ENCODE measurements at places on chromosomes 5 and 9.

DNA sequence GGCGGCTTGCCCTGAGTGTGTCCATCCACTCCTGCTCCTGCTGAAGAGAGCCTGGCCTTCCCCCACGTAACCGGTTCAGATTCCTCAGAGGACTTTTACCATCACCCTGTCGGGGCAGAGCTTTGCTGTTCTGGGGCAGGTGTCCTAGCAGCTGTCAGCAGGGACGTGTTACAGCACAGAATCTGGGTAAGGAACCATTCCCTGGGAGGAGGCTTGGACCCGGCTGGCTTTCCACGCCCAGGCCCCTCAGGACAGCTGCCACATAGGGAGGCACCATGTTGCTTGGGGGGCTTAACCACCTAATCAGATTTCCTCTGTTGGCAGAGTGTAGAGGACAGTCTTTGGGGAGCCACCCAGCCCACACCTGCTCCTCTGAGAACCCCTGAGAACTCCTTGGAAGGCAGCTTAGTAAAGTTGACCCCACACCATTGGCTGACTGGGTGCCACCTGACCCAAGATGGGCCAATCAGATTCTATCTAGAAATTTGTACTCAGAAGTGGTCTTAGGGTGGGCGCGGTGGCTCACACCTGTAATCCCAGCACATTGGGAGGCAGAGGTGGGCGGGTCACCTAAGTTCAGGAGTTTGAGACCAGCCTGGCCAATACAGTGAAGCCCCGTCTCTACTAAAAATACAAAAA lies 23.3 kb upstream of the EEIG1 start:
- no peak for DNase-seq

DNA sequence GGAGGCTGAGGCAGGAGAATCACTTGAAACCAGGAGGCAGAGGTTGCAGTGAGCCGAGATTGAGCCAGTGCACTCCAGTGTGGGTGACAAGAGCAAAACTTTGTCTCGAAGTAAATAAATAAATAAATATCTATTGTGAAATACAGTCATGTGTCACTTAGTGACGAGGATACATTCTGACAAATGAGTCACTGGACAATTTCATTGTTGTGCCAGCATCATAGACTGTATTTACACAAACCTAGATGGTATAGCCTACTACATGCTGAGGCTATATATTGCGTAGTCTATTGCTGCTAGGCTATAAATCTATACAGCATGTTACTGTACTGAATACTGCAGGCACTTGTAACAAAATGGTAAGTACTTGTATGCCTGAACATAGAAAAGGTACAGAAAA lies 61.1 kb upstream of the CCL21 start:
- no peak for DNase-seq

- DNase-seq = no peak
These were observed 138.5 kb downstream of the MPDZ start for GRCh38 chr9:13140843-13141592.

GRCh38 chr9:116661037-116661954 lies 25.8 kb upstream of the TRIM32 start:
- no peak for DNase-seq

DNA sequence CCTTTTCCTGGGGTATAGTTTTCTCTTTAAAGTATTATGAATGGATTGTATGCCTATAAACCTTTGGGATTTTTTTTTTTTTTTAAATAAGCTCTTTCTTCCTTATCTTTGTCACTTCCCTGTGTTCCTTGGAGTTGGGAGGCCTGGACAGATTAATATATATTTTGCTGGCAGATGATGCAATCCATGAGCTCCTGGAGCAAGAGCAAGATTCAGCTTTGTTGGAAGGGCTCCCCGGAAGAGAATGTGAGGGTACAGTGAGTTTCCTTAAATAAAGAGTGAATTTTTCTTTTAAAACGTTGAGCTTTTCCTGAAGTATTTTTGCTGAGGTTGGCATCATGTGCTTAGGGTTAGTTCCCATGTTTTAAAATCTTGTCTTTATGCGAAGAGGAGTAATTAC lies 98.7 kb upstream of the SLC28A3 start:
- DNase-seq = no peak

DNA sequence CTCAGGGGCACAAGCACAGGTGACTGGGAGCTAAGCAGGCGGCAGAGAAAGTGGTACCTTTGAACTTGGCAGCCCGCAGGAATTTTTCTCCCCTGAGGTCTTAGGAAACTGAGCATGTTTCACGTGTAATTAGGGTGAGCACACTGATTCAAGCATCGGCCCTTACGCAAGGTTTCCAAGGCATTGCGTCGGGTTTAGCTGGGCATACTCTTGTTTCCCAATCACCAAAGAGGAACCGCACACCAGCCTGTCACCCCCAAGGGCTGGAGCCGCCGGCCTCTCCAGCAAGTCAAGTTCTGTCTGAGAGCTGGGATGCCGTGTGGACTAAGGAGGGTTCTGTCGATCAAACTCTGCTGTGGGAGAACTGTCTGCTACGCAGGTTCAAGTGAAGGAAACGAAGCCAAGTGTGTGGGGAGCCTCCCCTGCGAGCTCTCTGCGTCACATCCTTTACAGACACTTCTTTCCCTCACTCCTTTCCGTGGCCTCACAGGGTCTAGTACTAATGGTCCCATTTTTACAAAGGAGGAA lies 53.0 kb downstream of the ERGIC1 start:
- DNase-seq = no peak

DNA sequence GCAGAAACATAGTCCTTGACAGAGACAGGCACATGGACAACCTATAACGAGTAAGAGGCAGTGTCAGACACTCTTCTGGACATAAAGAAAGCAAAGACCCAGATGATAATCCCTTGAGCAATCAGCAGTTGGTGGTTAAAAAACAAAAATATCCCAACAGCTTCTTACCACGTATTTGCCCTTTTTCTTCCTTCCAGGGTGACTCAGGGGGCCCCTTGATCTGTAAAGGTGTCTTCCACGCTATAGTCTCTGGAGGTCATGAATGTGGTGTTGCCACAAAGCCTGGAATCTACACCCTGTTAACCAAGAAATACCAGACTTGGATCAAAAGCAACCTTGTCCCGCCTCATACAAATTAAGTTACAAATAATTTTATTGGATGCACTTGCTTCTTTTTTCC lies 9.5 kb downstream of the GZMK start:
- no peak for DNase-seq

DNA sequence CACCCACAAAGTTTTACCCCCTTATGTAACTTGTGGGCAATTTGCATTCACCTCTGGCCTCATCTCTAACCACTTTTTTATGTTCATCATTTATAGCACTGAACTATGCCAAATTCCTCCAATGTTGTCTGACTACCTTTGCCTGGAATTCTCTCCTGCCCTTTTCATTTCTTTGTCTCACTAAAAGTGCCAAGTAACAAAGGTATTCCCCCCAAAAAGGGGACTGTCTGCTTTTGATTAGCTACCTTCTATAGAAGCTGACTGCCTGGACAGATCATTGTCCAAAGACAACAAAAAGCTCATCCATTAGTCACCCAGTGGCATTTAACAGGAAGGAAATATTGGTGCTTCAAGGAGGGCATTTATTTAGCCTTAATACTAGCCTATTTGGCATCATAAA lies 189.9 kb upstream of the VCAN start:
- DNase-seq = no peak

GRCh38 chr5:73384861-73385260 lies 63.7 kb downstream of the FOXD1 start:
- no peak for DNase-seq

- DNase-seq = no peak
These were observed 111.8 kb downstream of the WDR70 start for GRCh38 chr5:37490931-37491330.
